T-helper 22 cell (primary cell): ENCODE measurements at places on chromosomes 4 and X.

- no peak for DNase-seq
Measured at GRCh38 chr4:162352580-162353107, 188.8 kb upstream of the FSTL5 start.

DNA sequence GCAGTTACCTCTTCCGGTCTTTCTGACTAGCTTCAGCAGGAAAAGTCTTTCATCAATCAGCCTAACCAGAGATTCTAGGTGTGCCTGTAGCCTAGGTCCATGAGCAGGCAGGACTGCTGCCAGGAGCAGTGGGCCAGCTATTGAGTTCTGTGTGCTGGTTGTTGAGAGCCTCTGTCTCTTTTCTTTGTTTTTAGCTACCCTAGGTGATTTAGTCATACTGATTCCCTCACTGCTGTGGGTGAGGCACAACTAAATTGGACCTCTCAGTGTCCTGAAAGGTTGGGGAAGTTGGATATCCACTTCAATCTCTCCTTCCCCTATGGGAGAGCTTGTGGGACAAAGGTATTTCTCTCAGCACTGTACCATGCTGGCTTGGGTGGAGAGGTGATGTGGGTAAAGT, 354.9 kb downstream of the GPAT3 start:
- no peak for DNase-seq

GRCh38 chrX:139766545-139766983, 58.6 kb upstream of the MCF2 start:
- DNase-seq = peak; percentile 1

GRCh38 chr4:94759767-94760211, 2.0 kb downstream of the BMPR1B start:
- no peak for DNase-seq

DNA sequence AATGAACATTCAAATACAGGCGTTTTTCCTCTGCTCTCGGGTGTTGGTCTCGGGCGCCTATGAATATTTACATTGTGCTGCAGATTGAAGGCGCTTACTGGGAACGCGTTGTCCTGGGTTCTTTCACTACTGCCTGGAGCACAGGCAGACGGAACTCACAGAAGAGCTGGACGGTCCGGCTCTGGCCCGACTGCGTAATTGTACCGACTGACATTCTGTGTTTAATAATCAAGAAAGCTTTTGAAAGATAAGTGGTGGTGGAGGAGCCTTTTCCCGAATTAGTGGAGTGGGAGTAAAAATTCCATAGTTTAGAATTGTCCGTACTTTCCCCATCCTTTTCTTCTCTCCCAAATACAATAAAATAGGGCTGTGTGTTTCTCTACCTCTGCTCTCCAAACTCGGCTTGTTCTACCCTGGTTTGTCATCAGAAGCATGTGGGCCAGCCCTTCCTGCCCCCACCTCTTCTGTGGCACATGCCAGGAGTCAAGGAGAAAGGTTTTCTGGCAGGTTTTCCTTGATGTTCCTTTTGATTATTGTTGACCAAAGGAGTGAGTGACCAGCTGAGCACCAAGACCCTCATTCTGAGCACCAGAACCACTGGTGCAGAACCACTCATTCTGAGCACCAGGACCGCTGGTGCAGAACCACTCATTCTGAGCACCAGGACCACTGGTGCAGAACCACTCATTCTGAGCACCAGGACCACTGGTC, 2.3 kb downstream of the FHDC1 start:
- DNase-seq = no peak

- DNase-seq = no peak
Measured at GRCh38 chr4:162274354-162274753, 110.6 kb upstream of the FSTL5 start.

GRCh38 chr4:105050896-105051295, 95.8 kb upstream of the TET2 start:
- no peak for DNase-seq

GRCh38 chr4:1599026-1599481, 85.1 kb downstream of the FAM53A start:
- DNase-seq = no peak

- DNase-seq = no peak
Measured at GRCh38 chrX:40103565-40104323, 6.0 kb upstream of the BCOR start.

- DNase-seq = no peak
Measured at GRCh38 chrX:67558267-67558666, 14.4 kb downstream of the AR start.

- no peak for DNase-seq
Measured at GRCh38 chr4:66929748-66930147, 615.6 kb downstream of the CENPC start.

DNA sequence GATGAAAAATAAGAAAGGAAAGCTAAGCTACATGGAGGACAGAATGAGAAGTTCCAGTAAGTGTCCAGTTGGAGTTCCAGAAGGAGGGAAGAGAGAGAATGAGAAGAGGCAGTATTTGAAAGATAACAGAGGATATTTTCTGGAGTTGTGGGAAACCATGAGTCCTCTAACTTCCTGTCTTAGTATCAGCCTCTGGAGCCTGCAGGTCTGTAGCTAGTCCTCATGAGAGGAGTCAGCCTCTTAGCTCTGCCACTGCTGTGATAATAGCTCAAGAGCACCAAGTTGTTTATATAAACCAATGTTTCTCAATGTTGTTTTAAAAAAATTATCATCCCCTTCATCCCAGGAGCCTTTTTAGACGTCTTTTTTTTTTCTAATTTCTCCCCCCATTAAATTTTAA, 2.4 kb upstream of the PLAC1 start:
- no peak for DNase-seq

GRCh38 chr4:15852524-15852923, 74.4 kb downstream of the CD38 start:
- no peak for DNase-seq

- no peak for DNase-seq
Measured at GRCh38 chr4:149933883-149934282, 118.2 kb upstream of the IQCM start.

DNA sequence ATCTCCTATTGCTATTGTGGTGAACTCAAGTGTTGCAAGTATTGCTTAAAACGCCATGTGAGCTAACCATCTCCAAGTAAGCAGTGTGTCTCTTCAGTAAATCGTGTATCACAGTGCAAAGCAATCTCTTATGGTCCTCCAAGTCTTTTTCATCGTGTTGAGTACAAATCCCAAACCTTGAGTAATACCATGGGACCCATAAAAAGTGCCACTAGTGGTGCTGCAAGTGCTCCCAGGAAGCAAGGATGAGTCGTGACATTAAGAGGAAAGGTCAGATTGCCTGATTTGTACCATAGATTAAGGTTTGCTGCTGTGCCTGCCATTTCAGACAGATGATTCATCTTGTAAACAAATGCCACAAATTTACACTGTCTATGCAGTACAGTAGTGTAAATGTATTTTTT, 66.9 kb upstream of the BMPR1B start:
- DNase-seq = no peak

DNA sequence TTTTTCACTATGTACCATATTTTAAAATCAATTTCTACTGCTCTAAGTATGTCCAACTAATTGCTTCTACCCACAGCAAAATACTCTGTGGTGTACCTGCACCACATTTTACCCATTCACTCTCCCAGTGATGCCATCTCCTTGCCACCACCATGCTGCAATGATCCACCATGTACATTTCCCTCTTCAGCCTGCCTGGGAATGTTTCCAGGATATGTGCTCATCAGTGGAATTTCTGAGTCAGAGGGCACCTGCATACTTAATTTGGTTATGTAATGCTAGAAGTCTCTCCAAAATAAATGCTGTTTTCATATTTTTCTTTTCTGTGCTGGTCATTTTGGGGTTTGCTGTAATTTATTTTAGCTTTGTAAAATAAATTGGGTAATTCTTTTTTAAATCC, 33.2 kb upstream of the OCIAD2 start:
- no peak for DNase-seq

DNA sequence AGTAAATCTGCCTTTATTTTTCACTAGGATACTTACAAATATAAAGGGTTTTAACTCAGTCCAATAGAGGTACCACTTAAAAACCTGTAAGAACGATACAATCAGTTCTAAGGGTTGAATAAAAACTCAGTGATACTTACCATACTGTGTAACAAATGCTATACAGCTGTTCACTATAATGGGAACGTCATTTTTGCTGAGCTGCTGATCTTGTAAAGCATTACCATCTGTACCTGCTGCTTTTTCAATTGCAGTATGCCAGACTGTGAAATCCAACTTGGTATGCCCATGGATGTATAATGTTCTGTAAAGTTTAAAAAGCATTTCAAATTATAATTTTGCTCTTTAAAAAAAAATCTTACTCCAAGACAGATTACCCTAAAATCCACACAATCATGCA, 111.2 kb downstream of the ARAP2 start:
- no peak for DNase-seq

DNA sequence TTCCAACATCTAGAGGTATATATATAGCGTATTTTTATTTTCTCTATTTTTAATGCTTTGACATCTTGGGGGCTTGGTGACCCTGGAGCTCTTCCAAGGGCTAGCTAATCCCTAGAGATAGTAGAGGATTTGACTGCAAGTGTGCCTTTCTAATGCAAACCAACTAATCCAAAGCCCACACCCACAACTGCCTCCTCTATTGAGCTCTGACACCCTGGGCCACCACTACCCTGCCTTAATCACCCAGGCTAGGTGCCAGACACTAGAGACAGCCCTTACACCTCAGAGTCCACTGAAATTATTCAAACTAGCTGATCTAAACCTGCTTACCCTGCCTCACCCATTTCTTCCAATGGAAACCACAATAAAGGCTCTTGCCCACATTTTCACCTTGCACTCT, 69.6 kb upstream of the ATXN3L start:
- DNase-seq = no peak

DNA sequence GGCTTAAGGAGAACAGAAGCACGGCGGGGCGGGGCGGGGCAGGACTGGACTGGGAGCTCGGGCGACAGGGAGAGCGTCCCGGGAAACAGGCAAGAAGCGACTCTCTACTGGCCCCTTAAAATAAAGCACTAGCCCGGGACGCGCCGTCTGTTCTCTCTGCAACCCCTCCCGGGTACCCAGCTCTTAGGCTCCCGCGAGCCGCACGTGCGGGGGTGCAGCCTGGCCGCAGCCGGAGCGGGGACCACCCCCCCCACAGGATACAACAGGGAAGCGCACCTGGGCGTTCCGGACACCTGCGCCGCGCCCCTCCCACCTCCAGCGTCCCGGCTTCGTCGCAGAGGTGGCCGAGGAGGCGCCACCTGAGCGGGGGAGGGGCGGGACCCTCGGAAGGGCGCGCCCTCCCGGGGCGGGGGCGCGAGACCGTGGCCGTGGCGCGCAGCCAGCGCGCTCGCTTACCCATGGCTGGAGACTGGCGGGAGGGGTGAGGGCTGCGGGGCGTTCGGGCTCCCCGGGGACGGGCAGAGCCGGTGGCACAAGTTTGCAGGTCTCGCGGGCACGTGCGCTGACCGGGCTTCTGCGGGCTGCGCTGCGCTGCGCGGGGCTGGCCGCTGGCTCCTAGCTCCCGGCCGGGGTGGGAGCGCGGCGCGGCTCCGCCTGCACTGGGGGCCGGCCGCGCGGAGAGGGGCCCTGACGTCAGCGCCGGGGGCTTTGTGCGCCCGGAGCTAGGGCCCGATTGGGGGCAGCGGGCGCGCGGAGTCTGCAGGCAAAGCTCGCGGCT, 91.5 kb downstream of the GEMIN8 start:
- DNase-seq = no peak

DNA sequence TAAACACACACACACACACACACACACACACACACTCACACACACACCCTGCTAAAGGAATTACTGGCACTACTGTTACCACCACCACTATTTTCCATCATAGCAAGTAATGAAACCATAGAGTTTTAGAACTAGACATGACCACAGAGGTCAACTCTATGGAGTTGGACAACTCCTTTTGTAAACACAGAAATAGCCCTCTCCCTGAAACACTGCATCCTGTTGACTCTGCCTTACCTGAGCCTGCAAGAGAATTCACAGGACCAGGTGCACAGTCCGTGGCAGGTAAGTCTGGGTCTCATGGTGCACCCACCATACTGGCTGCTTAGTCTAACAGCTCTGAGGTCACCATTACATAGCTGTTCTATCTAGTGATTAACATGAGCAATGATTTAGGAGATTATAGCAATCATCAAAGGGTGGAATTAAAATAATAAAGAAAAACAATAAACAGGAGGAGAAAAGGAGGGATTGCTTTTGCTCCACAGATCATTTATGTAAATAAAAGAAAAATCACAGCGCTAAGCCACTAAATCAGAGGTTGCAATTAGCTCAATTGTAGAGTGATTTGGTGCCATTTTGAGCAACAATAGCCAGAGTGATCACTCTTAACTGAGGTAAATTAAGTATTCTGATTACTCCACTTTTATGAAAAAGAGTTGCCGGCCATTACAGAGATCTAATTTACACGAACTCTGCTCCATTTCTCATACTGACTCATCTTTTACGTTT, 340.0 kb upstream of the RASGEF1B start:
- DNase-seq = no peak
